Glutamatergic neuron (in vitro differentiated cells): ENCODE measurements at places on chromosomes 16 and 17.

- DNase-seq = no peak
Observed at GRCh38 chr16:16086653-16087446, 136.4 kb downstream of the ABCC6 start.

- no peak for DNase-seq
Observed at GRCh38 chr17:2751491-2751890, 2.0 kb upstream of the CCDC92B start.

- no peak for DNase-seq
Observed at GRCh38 chr17:78935419-78936323, 10.5 kb upstream of the TIMP2 start.

- DNase-seq = no peak
Observed at GRCh38 chr16:5010576-5011329, 23.0 kb downstream of the NAGPA start.

DNA sequence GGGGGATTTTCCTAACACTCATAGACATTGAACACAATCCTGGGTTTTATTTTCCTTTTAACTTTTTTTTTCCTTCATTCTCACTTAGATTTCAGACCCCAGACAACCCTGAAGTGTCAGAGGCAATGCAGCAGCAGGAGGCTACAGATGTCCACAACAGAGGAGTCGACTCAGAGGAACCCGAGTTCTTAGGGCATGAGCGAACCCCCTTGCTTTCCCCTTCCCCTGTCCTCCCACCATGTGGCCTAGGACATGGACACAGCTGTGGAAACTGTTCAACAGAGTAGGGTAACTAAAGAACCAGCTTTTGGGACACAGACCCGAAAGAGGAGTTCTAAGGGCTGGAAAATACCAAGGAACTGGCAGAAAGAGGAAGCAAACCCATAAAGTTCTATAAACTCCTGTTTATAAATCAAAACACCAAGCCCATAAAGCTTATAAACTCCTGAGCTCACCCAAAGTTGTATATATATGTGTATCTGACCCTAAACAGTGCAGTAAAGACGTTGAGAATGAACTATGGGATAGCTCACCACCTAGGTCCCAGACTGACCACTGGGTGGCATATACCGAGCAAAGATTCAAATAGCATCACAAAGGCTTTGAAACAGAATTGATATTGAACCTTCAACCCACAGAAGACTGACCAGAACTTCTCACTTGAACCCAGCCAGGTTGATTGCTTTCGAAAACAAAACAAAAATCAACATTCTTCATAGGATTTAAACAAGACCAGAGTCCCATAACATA is 33.9 kb downstream of the CMTM4 start:
- no peak for DNase-seq

DNA sequence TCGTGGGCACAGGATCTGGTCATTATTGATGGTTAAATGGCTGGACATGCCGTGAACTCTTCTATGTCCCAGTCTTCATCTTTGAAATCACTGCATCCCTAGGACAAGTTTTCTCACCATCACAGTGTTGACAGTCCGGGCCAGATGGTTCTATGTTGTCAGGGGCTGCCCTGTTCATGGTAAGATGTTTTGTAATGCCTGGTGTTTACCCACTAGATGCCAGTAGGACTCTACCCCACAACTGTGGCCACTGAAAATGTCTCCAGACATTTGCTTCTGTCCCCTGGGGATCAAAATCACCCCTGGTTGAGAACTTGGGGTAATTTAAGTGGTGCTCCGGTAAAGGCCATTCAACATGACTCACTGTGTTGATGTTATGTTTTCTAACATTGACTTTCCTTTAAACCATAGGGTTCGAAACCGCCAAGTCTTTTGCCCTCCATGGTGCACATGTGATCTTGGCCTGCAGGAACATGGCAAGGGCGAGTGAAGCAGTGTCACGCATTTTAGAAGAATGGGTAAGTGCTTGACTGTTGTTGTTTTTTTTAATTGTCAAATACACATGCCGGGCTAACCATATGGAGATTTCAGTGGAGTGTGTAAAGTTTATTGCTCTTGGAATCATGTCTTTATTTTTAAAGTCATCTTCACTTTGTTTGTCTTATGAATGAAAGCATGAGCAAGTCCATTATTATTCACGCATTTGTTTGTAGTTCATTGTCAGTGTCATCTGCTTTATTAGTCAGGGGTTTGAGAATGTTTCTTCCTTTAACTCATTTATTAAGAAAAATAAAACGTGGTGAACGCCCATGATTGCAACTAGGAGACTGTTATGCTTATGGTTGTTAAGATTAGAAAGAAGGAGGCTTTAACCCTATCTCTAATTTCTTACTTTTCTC is 64.6 kb downstream of the WWOX start:
- no peak for DNase-seq

DNA sequence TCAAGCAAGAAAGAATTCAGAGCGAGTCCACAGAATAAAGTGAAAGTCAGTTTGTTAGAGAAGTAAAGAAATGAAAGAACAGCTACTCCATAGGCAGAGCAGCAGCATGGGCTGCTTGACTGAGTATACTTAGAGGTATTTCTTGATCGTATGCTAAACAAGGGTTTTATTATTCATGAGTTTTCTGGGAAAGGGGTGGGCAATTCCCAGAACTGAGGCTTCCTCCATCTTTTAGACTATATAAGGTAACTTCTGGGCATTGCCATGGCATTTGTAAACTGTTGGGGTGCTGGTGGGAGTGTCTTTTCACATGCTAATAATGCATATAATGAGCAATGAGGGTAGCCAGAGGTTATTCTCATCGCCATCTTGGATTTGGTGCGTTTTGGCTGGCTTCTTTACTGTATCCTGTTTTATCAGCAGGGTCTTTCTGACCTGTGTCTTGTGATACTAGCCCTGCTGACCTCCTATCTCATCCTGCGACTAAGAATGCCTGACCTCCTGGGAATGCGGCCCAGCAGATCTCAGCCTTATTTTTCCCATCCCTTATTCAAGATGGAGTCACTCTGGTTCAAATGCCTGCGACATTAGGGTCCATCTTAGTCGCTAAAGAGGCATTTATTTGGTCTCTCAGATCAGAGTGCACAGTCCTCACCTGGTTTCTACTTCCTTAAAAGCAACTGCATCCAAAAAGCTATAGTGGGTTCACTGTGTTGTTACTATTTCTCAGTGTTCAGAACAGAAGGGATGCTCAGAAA is 100.6 kb upstream of the CACNG5 start:
- DNase-seq = no peak

DNA sequence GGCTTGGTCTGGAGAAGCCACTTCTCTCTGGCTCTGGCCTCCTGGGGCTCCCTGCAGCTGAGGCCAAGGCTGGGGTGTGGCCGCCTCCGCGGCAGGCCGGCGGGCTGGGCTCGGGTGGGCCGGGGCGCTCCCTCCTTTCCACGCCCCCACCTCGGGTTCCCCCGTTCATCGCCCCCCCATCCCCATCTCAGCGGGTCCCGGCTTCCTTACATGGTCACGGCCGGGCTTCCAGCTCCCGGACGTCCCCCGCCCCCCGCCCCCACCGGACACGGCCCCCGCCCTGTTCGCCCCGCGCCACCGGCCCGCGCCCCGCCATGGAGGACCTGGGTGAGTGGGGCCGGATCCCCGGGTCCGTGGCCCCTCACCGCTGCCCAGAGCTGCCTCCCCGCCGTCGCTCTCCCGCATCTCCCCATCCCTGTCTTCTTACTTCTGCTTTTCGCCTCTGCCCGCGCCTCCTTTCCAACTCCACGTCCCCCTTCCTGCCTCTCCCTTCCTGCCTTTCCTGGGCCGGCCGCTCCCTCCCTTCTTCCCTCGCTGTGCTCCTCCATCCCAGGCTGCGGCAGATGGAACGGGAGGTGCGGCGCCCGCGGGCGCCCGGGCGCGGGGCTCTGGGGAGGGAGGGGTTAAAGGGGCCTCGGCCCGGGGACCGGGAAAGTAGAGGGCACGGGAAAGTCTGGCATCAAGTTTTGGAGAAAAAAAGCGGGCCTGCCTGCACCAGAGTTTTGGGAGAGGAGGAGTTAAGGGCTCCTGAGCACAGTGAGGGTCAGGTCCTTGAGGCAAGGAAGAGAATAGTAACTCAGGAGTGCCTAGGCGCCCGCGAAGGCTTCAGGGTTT is at the start of gene TGFB1I1:
TGFB1I1 (plus strand) TSS at position 278 of the 834 bp plus-strand sequence; CDS start at position 315, 37 bp downstream.
- peak; percentile 77 for DNase-seq

GRCh38 chr17:48240562-48241130 is 133.1 kb downstream of the SNX11 start:
- no peak for DNase-seq

DNA sequence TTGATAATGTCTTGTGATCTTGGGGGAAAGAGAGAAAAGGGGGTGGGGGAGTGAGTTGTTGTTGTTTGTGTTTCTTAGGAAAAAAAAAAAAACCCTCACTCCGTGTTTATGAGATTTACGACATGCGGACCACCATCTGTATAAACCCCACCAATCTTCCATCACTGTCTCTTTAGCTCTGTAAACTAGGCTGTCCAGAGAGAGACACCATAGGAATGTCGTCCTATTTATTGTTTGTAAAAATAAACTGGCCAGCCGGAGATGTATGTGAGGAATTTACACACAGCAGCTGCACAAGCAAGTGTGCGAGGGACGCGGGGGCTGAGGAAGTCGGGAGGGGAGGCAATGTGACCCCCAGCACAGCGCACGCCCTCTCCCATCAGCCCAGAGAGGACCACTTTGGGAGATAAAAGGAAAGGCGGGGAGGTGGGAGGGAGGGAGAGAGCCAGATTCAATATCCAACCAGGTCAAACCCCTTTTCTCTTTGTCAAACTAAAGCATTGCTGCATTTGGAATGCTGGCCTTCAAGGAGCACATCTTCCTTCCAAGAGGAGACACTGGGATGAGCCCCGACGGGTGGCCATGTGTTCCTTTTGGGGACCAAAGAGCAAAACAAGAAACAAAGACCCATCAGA is 136.2 kb upstream of the SALL1 start:
- DNase-seq = no peak

DNA sequence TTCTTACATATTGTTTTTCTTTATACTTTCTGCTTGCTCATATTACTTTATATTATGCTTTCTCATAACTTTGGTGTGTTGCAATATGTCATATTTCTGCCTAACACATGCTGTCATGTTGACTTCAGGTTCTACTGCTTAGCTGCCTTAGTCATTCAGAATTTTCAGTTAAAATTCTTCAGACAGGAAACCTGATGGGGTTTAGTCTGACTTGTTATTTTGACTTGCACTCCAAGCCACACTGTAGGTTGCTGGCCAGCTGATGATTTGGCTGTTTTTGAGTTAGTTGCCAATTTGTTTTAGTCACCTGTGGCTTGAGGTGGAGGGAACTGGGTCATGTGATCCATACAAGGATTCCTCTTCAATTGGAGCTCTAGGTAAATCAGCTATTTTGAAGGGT is 315.4 kb downstream of the MAP2K6 start:
- DNase-seq = no peak

DNA sequence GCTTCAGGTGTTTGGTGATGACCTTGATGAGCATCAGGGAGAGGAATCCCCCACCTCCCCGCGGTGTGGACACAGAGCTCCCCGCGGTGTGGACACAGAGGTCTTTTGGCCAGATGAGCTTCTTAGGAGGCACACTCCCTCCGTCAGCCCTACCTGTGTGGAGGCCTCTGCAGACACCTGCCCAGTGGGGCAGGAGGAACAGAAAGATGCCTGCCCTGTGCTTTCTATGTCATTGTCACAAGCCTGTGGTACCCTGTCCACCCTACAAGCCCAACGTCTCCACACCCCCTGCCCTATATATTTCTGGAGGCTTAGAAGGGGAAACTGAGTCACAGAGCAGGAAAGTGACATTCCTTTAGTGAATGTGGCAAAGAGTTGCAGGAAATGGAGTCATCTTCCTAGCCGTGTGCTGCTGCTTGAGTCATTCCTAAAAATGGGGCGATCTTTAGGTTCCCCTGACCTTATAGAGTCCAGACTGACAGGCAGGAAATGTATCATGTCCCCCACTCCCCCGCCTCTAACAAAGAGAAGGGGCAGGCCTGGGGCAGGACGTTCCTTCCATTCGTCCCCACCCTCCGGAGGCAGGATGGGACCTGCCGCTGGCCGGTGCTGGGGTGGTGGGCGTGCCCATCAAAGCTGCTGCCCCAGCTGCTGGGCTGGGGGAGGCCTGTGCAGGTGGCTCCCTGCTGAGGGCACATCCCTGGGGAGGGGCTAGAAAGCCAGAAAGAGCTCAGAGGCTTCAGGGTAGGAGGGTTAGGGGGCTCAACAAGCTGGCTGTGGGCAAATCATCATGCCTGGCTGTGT is 1.0 kb upstream of the C16orf74 start:
- no peak for DNase-seq

- DNase-seq = no peak
Observed at GRCh38 chr16:84851192-84852127, 31.7 kb downstream of the CRISPLD2 start.

DNA sequence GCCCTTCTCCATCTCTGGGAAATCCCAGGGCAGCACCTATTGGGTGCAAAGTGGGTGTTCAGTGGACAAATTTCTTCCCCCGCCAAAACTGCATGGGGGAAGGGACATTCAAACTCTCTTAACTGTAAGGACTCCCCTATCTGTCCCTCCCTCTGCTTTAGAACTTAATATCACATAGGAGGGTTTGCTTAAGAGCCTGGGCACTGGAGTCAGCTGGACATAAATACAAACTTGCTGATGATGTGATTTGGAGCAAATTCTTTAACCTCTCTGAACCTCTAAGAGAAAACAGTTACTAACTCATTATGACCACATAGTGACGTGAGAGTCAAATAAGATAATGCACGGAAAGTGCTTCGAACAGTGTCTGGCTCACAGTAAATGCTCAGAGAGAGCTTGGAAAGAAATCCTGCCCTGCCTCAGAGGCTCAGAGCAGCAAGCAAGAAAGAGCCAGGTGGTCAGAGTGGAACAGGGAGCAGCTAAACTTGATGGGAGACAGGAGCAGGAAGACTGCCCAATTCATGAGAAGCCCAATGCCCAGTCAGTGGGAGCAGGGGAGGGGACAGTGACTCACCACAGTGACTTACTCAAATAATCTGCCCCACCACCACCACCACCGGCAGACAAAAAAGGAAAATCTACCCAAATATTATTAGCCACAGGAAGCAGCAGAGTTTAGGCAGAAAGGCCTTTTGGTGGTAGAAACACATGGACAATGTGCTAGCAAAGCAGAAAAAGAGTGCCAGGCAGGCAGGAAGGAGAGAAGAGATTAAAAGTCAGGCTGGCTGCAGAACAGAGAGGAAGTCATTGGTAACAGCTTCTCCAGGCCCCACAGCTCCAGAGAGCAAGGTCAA is 23.9 kb upstream of the CCL1 start:
- DNase-seq = no peak
